ENCODE measurements at places on chromosomes 2 and 18. TPM values are rescaled to one million over a fixed set of nuclear protein-coding genes. Genes with fewer than 3 reads are reported as not detected.
A peak's percentile ranks its signal among the peaks of the same experiment; 100 is the strongest.

- DNase-seq: no peak
Observed at GRCh38 chr2:78407960-78408794, 617.3 kb upstream of the REG3G start.

DNA sequence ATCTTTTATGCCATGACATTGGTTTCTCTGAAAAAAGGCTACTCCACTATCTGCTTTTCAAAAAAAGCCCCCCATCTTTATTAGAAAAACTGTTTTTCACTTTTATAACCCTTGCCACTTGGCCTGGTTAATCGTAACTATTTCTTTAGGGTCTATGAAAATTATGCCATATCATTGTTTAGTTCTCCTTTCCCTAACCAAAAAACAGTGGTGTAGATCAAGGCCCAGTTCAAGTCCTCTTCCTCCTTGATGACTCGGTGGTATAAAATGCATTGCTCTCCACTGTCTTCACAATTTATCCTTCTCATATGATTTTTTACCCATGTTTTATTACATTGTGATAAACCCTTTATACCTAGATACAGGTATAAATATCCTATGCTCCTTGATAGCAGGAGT lies 205.5 kb downstream of the ZNF521 start:
- no peak for DNase-seq

GRCh38 chr2:49600524-49600923 lies 446.2 kb upstream of the FSHR start:
- DNase-seq: no peak

- no peak for DNase-seq
Observed at GRCh38 chr2:37644191-37644590, 27.3 kb downstream of the CDC42EP3 start.

- no peak for DNase-seq
Observed at GRCh38 chr2:79573895-79574674, 61.2 kb downstream of the CTNNA2 start.

GRCh38 chr2:199850718-199851500 lies at the start of gene FTCDNL1:
FTCDNL1 (minus strand) TSS chr2:199851192; CDS start chr2:199848962, 2,230 bp downstream.
- peak; percentile 27 for DNase-seq

DNA sequence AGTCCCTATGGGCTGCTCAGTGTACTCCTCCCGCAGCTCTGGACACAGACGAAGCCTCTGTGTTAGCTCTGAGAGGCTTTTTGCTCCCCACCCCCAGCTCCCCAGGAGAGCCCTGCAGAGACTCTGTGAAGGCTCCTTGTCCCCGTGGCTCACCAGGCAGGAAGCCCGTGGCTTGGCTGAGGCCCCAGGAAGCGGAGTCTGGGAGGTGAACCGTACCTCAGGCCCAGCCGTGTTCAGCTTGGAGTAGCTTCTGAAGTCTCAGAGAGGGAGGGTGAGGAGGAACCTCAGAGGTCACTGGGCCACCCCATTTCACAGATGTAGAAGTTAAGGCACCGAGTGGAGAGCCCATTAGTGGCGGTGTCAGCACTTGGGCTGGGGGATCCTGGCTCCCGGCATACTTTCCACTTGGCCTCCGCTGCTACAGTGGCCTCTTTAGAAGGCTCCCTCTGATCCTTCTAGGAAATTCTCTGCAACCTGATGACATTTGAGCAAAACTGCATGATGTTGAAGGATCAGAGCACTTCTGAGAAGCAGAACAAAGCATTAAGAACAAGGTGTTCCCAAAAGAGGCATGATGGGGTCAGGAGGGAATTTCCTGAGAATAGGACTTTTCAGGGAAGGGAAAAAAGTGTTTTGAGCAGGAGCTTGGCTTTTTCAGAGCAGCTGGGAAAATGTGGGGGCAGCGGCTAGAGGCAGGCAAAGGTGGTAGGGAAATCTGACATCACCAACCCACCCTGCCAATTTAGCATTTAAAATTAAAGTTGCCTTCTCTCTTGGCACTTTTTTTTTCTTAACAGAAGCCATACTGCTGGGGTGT lies 79.1 kb downstream of the MCFD2 start:
- no peak for DNase-seq

- DNase-seq: no peak
Observed at GRCh38 chr18:59941331-59941730, 41.5 kb downstream of the PMAIP1 start.

DNA sequence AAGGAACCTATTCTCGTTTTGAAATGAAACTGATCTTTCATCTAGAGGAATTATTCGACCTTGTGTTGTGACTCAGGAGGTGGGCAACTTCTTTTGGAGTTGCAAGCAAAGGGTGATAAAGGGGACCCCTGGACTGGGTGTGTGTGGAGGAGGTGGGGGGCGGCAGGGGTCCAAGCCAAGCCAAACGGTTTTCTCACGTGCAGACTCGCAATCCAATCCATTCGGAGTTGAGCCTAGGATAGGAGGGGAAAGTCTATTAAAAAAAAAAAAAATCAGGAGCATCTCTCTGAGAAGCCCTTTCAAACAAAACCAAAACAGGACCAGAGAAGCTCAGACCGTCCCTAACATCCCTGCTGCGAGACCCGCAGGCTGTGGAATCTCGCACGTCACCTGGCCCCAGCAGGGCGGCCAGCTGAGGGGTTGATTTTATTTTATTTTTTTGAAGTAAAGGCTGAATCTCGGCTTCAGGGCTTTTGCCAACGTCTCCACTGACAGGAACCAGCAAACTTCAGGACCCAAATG lies 3.7 kb upstream of the ZEB2 start:
- DNase-seq: no peak

- no peak for DNase-seq
Observed at GRCh38 chr2:218859988-218860831, 605 bp downstream of the WNT6 start.

- DNase-seq: no peak
Observed at GRCh38 chr18:10169064-10169562, 255.3 kb downstream of the VAPA start.

GRCh38 chr18:79314838-79315388 lies 80.8 kb upstream of the NFATC1 start:
- no peak for DNase-seq

SFTPB gene
- total RNA-seq: not detected

TUBA4A gene
- 1.1 TPM for total RNA-seq

DOK6 gene
- 5.1 TPM for total RNA-seq

LOXL3 gene
- total RNA-seq: 21.9 TPM

TCF23 gene
- 0.04 TPM for total RNA-seq

DBI gene
- total RNA-seq: 43.3 TPM
